ENCODE measurements at places on chromosomes 5 and 9.

- DNase-seq, result no peak
Observed at GRCh38 chr5:117182104-117182503, 607.5 kb upstream of the SEMA6A start.

DNA sequence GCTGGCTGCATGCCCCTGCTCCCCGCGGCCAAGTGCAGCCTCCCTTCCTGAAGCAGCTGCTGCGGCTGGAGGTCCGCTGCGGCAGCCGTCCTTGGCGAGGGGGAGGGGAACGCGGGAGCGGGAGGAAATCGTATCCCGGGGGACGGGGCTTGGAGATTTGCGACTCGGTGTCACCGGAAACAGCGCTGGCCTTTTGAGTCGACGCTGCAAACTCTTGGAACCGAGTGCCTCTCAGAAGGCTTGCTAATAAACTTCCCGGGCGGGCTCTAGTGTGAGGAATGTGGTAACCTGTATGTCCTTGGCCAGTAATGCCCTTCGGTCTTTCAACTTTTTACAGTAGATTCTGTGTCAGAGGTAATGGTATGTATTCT lies 82.7 kb downstream of the PTPDC1 start:
- DNase-seq, result no peak

DNA sequence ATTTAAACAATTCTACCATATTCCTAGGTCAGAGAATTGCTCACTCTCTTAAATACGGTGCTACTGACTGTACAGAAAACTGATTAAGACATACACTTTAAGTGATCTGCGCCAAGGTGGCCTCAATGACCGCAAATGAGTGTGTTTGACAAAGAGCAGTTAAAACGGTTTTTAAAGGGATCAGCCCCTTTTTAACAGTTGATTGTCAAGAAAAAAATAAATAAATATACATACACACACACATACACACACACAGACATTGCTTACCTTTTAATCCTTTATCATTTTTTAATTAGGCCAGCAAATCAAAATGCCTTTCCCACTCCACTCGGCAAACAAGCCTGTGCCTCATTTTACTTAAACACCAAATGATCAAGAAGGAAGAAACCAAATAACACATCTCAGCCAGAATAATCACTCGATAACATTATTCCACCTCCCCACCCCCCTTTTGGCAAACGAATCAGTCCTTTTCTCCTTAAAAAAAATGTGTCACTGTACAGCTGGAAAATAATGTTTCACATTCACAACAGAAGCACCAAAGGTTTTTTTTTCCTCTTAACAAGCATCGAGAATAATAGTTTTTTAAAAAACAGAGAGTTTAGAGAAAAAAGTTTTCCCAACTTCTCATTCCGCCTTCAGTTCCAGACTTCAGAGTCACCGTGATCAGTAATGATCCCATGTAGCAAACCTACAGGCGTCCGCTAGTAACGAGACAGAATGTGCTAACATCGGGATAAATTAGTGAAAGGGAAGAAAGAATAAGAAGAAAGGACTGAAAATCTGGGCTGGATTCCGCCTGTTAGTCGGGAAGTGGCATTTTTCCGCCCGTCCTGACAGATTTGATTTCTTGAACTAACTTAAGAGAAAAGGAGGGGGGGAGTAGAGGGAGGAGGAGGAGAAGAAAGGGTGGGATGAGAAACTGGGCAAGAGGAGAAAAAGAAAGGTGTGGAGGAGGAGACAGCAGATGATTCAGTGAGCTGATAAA lies at the start of gene ZNF608:
Gene ZNF608, minus strand, starts transcription at position 712 of the 988 bp plus-strand sequence. CDS start 1,650 bp downstream, outside the sequence.
- no peak for DNase-seq

DNA sequence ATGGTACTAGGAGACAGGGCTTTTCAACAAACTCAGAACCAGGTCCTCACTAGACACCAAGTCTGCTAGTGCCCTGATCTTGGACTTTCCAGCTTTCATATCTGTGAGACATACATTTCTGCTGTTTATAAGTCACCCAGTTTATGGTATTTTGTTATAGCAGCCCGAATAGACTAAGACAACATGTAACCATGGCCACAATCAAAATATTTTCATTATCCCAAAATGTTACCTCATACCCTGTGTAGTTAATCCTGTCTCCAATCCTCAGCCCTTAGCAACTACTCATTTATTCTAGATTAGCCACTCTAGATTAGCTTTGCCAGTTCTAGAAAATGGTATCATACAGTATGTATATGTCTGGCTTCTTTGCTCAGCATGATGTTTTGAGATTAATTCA lies 6.3 kb upstream of the ATG10 start:
- DNase-seq, result no peak

GRCh38 chr9:95952471-95952870 lies 77.0 kb downstream of the ERCC6L2 start:
- DNase-seq, result no peak

DNA sequence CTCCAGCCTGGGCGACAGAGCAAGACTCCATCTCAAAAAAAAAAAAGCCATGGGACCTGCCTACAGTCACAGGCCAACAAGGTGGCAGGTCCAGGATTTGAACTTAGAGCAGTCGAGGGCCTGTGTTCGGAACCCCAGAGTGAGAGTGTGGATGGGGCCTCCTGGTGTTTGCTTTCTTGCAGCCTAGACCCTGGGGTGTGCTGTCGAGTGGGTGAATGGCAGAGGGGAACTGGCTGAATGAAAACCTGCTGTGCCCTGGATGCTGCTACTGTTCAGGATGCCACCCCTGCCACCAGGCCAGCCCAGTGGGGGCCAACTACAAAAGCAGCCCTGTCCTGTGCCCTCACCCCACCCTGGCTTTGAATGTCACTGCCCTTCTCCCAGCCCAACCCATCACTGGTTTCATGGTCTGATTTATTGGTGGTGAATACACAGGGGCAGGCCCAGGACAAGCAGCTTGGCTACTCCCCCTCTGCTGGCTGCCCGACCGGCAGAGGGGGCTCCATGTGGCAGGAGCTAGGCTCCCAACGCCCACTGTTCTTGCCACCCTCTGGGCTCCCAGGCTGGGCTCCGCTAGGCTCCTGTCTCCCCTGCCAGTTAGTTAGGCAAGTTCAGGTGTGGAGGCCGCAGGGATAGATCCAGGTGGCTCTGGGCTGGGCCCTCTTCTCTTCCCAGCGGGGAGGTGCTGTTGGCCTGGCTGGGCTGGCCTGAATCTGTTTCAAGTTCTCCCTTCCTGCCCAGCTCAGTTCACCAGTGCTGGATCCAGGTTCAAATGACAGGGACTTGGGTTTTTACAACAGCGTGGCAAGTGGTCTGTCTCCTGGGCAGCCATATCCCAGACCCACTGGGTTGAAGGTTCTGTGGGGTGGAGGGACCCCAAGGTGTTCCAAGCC lies 12.2 kb downstream of the FPGS start:
- no peak for DNase-seq

GRCh38 chr9:125110464-125110863 lies 32.9 kb downstream of the SCAI start:
- DNase-seq, result no peak

DNA sequence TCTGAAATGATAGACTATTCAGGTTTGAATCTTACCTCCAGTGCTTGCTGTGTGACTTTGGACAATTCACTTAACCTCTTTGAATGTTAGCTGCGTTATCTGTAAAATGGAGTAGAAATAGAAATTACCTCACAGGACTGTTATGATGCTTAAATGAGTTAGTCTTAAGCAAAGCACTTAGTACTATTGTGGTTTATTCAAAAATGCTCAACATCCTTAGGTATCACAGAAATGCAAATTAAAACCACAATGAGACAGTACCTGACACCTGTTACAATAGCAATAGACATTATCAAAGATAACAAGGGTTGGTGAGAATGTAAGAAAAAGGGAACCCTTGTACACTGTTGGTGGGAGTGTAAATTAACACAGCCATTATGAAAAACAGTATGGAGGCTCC lies 77.6 kb upstream of the FREM1 start:
- DNase-seq, result no peak

GRCh38 chr5:96637196-96637595 lies 25.0 kb upstream of the CAST start:
- no peak for DNase-seq

GRCh38 chr9:133534346-133535291 lies at the start of gene ADAMTSL2:
ADAMTSL2 (plus strand) TSS chr9:133534704; CDS start chr9:133536713, 2,009 bp downstream.
- no peak for DNase-seq

DNA sequence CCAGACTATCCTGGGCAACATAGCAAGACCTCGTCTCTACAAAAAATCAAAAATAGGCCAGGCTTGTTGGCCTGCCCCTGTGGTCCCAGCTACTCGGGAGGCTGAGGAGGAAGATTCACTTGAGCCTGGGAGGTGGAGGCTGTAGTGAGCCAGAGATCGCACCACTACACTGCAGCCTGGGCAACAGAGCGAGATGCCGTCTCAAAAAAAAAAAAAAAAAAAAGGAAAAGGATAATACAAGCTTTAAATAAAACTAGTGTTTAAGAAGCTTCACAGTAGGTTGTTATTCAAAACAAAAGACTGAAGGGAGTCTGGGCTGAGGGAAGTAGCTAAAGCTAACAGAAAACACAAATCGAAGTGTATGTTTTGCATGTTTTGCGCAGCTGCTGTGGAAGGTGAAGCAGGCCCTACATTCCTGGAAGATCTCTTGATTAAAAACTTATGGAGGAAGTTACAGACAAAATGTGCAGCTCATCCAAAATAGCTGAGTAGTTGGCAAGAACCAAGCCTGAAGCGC lies 581 bp upstream of the C9orf40 start:
- no peak for DNase-seq

- no peak for DNase-seq
Observed at GRCh38 chr5:31392061-31392460, 139.8 kb downstream of the DROSHA start.

- DNase-seq, result peak; percentile 23
Observed at GRCh38 chr5:77518304-77518703, 26.2 kb upstream of the WDR41 start.

- DNase-seq, result no peak
Observed at GRCh38 chr5:10635867-10636350, 72.0 kb downstream of the ANKRD33B start.

DNA sequence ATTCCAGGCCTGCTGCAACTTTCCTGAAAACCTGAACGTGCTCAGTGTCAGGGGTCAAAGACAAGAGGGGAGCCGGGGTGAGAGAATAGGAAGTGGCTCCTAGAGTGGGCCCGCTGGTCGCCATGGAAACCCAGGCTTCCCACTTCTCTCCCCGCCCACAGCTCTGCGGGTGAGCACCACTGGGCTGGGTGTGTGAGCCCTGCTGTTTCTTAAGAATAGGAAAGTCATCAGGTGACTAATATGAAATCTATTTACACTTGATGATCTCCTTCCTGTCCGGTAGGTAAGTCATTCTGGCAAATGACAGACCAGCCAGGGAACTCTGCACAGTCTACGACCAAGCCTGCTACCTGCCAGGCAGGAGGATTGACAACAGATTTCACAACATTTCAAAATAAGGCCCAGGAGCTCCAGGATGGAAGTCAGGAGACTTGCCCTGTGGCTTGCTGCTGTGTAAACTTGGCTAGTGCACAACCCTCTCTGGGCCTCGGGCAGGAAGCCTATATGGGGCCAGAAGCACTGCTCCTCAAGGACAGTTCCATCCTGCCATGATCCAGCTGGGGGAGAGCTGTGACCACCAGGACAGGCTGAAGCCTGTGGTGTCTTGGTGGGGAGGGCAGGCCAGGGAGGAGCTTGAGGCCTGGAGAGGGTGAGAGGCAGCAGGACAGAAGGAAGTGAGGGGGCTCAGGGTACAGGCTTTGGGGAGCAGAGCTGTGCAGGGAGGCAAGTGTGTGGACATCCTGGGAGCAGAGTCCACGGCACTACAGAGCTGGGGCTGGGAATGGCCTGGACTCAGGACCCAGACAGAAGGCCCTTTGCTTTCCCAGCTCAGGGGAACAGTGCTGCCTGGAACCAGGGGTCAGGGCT lies 60.6 kb downstream of the SHB start:
- peak; percentile 82 for DNase-seq

DNA sequence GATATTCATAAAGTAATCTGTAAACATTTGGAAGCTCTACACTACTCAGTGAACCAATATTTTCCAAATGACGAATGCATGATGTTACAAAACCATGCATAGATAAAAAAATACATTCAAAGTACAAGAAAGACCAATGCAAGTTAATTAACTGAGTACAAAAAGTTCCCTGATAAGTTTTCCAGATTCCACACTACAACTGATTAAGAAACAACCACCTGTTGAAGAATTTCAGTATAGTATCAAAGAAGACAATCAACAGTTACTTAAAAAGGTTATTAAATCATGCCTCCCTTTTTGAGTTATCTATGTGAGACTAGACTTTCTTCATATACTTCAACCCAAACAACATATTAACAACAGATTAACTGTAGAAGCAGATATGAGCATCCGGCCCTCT lies 192.4 kb downstream of the ARL15 start:
- DNase-seq, result no peak

- no peak for DNase-seq
Observed at GRCh38 chr9:20551835-20552234, 70.5 kb downstream of the MLLT3 start.

- no peak for DNase-seq
Observed at GRCh38 chr5:128490761-128491160, 47.3 kb downstream of the FBN2 start.

DNA sequence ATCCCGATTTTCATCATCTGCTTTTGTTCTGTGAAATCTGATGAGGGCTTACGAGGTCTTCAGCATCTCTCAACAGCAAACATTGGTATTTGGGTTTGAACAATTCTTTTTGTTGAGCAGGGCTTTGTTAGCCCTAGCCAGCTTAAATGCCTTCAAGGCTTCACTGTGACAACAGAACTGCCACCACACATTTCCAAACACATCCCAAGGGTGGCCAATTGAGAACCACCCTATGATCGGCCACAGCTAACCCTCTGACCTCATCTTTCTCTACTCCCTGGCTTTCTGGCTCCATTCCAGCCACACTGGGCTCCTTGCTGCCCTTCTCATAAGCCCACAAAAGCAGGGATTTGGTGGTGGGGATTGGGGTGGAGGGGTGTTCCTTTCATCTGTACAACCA lies 17.6 kb downstream of the MTX3 start:
- DNase-seq, result no peak

DNA sequence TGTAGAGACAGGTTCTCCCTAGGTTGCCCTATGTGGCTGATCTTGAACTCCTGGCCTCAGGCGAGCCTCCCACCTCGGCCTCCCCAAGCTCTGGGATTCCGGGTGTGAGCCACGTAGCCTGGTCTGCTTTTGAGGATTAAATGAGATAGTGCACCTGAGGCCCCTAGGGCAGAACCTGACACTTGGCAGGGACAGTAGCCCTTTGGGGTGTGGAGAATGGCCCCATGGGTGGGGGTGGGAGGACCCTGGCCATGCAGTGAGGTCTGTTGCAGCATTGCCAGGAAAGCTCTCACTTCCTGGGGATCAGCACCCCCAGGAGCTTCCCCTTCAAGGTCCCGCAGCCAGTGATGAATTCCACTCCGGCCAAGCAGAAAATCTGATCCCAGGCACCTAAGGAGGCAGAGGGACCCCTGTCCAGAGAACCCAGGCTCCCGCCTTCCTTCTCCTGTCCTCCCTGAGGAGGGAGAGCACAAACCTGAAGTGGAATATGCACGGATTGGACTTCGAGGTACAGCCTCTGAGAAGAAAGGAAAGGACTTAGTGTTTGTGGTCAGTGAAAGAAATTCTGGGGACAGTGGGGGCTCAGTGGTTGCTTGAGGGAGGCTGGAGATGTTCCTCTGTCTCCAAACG lies 73.9 kb upstream of the UNC5A start:
- DNase-seq, result no peak

GRCh38 chr5:98755406-98755805 lies 18.1 kb upstream of the RGMB start:
- no peak for DNase-seq

All from HCT116 (cell line).